ENCODE measurements at places on chromosomes 1 and 21.

DNA sequence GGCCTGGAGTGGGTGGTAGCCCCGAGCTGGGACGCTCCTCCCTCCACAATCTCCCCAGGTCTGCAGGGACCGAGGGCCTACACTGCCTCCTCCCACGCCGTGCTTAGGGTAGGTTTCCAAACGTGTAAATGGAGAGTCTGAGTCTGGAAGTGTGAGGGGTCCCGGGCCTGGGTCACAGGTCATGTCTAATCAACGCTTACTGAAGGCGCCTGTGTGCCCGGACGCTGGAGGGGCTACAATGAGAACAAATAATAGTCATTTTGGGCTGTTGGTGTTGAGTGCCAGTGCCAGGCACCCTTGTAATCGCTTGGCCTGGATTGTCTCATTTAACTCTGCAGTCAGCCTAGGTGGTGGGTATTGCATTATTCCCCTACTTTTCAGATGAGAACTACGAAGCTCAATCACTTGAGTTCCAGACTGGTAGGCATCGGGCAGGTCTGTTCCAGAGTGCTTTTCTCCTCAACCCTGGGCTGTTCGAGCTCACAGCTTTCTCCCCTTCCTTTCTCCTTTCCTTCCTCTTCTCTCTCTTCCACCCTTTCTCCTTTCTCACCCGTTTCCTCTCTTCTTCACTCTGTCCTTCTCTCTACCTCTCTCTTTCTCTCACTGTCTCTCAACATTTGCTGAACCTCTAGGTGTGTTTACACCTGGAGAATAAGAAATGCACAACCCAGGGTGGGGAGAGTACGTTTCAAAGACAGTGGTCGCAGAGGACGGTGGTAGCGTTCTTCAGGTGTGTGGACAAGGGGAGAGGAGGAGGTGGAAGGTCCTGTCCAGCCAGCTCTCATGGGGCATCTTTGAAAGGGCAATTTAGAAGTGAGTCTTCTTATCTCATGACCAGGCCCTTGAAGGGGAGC lies 883 bp downstream of the SLC66A1 start:
- no peak for DNase-seq

DNA sequence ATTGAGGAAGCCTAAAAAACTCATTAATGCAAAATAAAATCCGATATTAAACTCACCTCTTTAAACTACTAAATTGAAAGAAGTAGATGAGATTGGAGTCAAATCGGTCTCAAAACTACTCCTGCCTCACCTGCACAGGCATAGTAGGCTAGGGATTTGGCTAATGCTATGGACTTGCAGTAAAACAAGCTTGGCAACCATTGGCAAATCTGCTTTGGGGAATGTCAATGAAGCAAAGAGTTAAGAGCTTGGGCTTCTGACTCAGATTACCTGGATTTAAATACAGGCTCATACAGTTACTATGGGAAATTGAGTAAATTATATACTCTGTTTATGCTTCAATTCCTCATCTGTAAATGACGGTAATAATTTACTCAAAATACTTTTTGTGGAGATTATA lies 111.4 kb downstream of the TTLL7 start:
- DNase-seq: no peak

GRCh38 chr1:154536570-154536969 lies 21.9 kb downstream of the UBE2Q1 start:
- no peak for DNase-seq

DNA sequence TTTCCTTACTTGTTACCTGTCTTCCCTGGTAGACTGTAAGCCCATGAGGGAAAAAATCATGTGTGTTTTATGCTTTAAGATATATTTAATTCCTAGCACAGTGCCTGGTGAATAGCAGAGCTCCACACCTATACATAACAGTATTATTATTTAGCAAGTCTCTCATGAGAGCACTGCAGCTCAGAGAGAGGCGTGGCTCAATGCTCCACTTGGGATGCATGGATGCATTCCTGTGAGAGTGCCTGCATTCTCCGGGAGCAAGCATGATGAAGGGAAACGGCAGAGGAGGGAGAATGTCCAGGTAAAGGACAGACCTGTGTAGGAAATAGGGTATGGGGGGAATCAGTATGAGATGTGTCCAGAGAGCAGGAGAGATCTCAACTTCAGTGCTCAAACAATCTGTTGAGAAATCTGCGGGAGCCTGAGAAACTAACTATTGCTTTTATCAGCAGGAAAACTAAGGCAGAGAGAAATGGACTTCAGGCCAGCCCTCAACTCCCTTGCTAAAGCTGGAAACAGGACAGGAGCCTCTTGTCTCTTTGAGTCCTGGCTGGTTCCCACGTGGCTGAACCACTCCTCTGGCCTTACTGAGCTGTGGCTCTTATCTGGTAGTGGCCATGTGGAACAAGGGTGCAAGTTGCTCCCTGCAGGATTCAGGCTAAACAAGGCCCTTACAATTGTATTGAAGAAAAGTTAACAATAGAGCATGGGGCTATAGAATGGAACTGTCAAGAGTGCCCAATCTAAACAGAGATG lies 113.1 kb downstream of the KCNN3 start:
- no peak for DNase-seq

GRCh38 chr21:37623689-37624088 lies 257.1 kb downstream of the DYRK1A start:
- no peak for DNase-seq

- DNase-seq: no peak
These were observed 20.9 kb downstream of the URB1 start for GRCh38 chr21:32371913-32372314.

GRCh38 chr1:248229360-248229908 lies 1.8 kb upstream of the OR2M4 start:
- DNase-seq: no peak

- DNase-seq: peak; percentile 53
These were observed 629 bp downstream of the PGD start for GRCh38 chr1:10399444-10399941.

DNA sequence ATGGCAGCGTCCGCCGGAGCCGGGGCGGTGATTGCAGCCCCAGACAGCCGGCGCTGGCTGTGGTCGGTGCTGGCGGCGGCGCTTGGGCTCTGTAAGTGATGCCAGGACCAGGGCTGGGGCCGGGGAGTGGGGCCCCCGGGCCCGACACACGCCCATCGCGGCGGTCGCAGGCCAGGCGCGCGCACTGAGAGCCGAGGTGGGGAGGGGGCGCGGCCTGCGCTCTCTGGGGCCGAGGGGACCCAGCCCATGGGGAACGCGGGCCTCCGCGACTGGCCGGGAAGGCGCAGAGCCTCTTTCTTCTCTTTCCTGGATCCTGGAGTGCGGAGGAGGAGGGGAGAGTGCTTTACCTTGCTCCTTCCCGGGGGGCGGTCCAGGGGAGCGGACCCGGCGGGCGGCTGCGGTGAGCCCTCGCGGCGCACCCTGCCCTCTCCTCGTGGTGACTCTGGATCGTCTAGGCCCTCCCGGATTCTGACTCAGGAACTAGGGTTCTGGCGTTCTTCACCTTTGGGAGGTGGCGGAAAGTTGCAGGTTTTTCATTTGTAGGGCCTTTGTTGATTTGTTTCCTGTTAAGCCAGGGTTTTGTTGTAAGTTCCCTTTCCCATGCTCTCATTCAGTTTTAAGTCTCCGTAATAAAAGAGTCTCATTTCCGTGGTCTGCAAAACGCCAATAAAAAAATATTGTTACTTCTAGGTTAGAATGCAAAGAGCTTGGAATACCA lies 529 bp downstream of the MPZL1 start:
- DNase-seq: peak; percentile 5

- DNase-seq: no peak
These were observed 44.9 kb upstream of the HIVEP3 start for GRCh38 chr1:41963636-41964035.

DNA sequence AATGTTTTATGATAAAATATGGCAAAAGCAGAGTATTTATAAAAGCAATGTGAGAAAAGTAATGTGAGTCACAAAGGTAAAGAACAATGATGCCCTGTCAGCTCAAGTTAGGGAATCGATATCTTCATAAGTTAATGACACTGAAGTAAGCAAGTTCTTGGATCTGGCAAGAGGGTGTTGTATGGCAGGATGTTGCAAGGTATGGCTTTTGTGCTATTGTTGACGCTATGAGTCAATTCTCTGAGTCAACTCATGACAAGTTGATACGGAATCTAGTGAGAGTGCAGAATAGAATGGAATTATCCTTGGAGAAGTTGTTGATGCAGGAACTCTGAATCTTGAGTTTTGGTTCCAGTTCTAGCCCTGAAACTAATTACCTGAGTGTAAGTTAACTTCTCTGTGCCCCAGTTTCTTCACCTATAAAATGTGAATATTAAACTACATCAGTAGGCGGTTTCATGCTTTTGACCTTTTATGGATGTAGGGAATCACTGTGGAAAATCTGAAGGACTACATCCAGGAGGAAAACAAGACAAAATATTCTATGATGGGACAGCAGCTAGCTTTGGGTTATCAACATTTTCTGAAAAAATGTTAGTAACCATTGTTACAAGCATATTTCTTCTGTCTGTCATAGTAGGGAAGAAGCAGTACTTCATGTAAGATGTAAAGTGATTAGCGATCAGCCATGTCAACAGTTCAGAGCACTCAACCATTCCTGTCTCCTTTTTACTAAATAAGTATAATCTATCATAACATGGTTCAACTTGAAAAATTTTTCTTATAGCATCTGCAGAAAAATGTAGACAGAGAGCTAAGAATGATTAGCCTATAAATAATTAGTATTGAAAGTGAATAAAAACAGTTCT lies 96.9 kb downstream of the ATP6V1G3 start:
- DNase-seq: peak; percentile 52

DNA sequence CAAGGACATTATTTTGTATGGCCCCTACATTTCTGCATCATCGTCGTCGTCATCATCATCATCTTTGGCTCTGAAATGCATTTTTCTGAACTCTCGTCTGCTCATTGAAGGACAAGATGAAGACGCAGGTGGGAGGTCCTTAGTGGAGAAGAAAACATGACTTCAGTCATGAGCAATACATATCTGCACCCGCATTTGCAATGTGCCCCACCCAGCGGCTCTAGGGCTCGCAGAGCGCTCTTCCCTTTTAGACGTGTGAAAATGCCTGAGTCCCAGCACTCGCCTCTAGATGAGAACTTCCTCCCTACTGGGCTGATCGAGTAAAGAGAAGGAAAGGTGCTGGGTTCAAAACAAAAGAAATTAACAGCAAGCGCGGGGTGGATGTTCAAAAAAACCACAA lies 10.1 kb downstream of the C1orf174 start:
- DNase-seq: no peak

- no peak for DNase-seq
These were observed 99.2 kb downstream of the PHTF1 start for GRCh38 chr1:113660088-113660487.

DNA sequence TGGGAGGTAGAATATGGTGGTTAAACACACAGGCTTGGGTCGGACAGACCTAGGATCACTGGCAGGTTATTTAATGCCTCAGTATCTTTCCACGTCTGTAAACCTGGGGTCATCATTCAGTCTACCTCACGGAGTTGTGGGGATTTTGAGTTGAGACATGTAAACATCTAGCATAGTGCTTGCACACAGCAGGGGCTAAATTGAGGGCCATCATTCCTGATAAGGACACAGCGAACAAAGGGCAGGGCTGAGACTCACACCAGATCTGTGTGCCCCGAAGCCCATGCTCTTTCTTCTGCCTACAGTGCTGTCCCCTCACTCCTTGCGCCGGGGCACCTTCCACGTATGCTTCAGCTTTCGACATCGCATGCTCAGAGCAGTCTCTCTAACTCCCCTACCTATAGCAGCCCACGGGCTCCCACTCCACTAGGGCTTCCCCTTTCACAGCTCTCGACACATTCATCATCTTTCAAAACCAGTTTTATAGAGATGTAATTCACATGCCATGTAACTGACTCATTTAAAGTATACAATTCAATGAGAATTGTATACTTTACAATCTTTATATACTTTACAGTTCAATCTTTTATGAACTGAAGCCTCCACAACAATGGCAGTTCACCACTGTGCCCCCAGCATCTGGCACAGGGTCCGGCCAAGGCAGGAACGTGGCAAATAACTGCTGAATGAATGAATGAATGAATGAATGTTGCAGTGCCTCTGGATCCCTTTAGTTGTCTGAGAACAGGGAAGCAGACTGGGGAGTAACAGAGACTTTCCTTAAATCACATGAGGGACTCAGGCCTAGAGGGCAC lies 48.0 kb downstream of the GPR161 start:
- no peak for DNase-seq

DNA sequence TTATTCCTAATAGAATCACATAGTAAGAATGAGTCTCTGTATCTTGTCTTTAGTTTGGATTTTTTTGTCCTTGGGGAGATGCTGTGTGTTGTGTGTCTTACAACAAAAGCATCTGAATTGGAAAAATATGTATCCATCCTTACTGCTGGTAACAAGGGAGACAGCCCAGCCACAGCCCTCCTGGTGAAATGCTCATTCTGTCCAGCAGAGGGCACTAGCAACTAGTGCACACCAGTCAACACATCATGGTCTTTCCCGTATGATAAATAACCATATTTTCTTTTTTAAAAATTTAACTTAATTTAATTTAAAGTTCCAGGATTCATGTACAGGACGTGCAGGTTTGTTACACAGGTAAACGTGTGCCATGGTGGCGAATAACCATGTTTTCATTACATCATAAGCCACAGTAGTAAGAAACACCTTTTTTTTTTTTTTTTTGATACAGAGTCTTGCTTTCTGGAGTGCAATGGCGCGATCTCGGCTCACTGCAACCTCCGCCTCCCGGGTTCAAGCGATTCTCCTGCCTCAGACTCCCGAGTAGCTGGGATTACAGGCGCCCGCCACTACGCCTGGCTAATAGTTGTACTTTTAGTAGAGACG lies 245.1 kb downstream of the PTBP2 start:
- peak; percentile 11 for DNase-seq

GRCh38 chr1:66778969-66779368 lies 22.1 kb downstream of the INSL5 start:
- no peak for DNase-seq

DNA sequence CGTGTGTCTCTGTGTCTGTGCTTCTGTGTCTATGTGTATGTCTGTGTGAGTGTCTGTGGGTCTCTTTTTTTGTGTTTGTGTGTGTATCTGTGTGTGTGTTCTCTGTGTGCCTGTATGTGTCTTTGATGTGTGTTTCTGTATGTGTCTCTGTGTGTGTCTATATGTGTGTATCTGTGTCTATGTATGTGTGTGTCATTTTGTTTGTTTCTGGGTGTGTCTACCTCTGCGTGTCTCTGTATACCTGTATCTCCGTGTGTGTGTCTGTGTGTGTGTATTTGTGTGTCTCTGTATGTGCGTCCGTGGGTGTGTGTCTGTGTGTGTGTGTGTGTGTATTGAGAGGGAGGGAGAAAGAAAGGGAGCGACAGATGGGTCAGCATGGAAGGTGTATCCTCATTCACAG lies 106.3 kb upstream of the TRABD2B start:
- DNase-seq: no peak

DNA sequence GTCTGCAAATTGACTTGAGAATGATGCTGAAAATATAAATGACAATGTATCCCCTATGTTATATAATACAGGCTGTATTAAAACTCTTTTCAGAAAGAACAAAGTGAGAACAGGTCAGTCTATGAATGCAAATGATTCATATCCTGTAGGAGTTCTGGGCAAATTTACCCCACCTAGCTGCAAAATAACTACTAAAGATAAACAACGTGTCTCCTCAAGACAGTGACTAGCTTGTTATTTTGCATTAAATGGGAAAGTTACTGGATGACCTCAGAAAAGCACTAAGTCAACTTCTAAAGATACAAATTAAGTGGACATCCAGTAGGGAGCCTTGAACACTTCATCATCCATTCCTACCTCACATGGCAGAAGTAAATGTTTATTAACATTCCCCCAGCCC lies 11.1 kb downstream of the RNF19B start:
- no peak for DNase-seq

- no peak for DNase-seq
These were observed 164.7 kb downstream of the ZNF648 start for GRCh38 chr1:181896824-181897223.

GRCh38 chr1:202034683-202035462 lies 24.5 kb downstream of the ELF3 start:
- peak; percentile 91 for DNase-seq
